ENCODE measurements at places on chromosomes 7 and 10.

- DNase-seq, result peak; percentile 9
These were observed 11.3 kb downstream of the GPRIN2 start for GRCh38 chr10:46544989-46545791.

GRCh38 chr10:5665373-5666007 lies 905 bp downstream of the ASB13 start:
- DNase-seq, result no peak

- DNase-seq, result no peak
These were observed 728.3 kb upstream of the PHF14 start for GRCh38 chr7:10245406-10245805.

DNA sequence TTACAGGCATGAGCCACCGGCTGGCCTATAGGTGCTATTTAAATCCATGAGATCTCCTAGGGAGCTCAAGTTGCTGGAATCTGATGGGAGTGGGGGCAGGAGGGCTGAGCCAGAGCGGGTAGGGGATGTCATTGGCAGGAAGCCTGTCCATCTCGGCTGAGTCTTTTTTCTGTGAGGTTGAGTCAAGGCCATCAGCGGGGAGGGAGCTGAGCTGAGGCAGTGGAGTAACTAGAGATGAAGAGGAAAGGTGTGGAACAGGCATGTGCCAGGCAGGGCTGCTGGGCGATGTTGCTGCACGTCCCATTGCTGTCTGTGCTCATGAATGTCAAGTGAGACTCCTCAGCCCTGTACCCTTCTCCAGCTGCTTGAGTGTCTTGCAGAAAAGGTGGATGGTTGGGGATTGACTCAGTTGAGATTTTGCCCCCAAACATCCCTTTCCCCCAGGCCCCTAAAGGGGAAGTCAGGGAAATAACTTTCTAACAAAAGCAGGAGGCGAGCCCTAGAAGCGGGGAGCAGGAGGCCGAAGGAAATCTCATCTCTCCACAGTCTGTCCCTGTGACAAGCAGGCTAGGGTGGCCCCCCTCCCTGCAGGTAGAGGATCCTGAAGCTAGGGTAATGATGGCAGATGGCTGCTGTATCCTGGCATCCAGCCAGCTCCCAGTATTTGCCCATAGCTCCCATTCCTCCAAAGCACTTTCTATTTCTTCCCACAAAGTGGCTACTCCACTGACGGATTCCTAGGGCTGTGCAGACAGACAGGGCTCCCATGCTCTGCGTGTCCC lies 5.4 kb downstream of the ATP6V1F start:
- no peak for DNase-seq

DNA sequence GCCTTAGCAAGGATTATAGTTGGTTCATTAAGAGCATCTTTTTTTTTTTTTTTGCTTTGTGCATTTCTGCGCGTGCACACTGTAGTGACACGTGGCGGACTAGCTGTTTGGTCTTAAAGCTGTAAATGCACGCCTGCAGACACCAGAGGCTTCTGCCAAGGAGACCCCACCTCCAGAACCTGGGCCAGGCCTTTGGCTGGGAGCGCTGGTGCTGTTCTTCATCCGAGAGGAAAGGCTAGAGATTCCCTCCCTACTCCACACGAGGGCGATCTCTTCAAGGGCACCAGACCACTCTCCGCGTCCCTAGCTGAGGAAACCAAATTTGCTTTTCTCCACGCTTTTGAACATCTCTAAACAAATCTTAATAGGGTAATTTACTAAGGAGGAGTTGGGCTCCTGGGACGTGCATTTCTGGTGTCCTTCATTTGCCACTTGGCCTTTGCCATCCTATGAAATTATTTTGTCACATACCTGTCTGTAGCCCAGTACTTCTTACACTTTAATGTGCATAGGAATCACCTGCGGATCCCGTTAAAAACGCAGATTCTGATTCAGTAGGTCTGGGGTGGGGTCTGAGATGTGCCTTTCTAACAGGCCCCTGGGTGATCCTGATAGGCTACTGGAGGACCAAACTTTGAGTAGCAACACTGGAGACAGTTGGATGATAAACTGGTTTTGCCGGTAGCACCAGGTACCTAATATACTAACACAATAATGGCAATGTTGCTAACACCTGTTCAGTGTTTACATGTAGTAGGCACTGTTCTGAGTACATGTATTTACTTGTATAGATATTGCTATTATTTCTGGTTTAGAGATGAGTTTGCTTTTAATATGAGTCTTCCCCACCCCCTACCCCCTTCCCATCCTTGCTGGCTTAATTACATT lies 1.3 kb upstream of the SLC26A5 start:
- no peak for DNase-seq

DNA sequence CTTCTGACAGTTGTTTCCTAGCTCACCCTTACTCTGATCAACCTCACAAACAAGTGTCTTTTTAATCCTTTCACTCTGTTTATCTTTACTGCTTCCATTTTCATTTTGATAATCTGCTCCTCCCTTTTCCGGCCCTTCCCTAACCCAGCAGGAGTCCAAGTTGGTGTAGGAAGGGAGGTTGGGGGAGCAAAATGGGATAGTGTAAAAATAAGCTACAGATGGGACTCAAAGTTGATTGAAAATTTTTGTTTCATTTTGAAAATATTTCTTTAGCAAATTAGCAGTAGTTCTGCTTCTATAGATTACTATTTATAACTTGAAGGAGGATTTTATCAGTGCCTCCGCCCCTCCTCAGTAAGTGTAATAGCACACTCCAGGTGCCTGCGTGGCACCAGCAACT lies 112.0 kb downstream of the WNT2 start:
- DNase-seq, result no peak

GRCh38 chr7:143512488-143513340 lies 35.0 kb downstream of the TAS2R41 start:
- no peak for DNase-seq

DNA sequence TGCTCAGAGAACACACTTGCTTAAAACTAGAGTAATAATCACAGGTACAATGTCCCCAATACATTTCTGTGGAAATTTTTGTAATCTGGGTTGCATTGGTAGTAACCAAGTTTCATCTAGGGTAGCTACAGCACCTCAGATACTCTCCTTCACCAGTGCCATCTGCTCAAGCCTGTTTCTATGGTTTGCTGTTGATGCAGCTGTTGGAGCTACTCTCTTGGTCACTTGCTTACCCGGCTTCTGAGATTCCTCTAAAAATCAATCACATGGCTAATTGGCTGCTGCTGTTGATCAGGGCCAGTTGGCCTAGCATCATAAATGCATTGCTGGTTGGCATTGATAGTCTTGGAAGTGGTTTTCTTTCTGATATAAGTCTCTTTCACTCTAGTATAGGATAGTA lies 220.8 kb downstream of the BICC1 start:
- DNase-seq, result no peak

DNA sequence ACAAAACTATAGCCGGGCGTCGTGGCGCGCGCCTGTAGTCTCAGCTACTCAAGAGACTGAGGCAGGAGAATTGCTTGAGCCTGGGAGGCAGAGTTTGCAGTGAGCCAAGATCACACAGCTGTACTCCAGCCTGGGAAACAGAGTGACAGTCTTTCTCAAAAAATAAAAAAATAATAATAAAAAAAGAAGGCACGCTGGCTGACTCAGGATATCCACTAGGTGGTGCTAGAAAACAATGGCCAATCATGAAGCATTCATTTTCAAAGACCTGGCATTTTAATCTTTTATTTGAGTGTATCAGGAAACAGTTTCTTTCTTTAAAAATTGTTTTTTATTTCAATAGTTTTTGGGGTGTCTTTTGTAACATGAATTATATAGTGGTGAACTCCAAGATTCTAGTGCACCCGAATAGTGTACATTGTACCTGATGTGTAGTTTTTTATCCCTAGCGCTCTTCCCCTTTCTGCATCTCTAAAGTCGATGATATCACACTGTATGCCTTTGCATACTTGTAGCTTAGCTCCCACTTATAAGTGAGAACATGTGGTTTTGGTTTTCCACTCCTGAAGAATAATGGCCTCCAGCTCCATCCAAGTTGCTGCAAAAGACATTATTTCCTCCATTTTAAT lies 88.6 kb downstream of the LYZL1 start:
- no peak for DNase-seq

- DNase-seq, result no peak
These were observed 15.6 kb downstream of the SEC31B start for GRCh38 chr10:100504096-100504495.

- no peak for DNase-seq
These were observed 1009.7 kb upstream of the CELF2 start for GRCh38 chr10:10007957-10008356.

DNA sequence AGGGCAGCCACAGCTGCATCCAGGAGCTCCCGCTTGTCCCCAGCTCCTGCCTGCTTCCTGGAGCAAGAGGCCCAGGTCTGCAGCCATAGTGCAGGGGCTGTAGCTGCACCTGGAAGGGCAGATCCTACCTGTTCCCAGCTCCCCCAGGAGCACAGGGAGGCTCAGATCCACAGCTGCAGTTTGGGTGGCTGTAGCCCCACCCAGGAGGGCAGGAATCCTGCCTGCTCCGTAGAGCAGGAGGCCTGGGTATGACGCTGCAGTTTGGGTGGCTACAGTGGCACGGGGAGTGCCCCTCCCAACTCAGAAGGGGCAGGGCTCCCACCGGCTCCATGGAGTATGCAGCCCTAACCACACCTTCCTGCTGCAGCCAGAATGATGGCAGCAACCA lies 26.7 kb upstream of the CDCA7L start:
- DNase-seq, result no peak

DNA sequence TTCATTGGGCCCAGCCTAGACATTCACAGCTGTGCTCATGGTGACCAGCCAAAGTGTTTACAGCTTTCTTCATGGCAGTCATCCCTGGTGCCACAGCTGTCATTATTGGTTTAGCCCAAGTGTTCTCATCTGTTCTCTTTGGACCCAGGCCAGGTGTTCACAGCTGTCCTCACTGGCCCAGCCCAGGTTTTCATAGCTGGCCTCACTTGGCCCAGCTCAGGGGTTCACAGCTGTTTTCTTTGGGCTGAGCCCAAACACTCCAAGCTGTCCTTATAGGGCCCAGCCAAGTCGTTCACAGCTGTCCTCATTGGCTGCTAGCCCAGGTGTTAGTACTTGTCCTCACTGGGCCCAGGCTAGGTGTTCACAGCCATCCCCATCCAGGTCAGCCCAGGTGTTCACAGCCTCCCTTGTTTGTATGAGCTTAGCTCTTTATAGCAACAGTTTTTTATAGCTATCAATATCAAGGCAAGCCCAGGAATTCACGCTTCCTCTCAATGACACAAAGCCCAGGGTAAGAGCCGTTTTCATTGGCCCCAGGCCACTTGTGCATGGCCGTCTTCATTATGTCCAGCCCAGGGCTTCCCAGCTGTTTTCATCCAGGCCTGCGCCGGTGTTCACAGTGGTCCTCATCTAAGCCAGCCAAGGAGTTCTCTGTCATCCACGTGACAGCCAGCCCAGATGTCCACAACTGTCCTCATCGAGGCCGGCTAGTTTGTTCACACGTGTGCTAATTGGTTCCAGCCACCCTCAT lies 11.6 kb downstream of the FRG2B start:
- peak; percentile 34 for DNase-seq

- DNase-seq, result no peak
These were observed 720.8 kb downstream of the AUTS2 start for GRCh38 chr7:70319057-70319456.

Data from left cardiac atrium (tissue), 4 donors.